Lower leg skin (tissue), 4 donors: ENCODE measurements at places on chromosomes 11 and 22. TPM values are rescaled to one million over a fixed set of nuclear protein-coding genes. Genes with fewer than 3 reads are reported as not detected.

DNA sequence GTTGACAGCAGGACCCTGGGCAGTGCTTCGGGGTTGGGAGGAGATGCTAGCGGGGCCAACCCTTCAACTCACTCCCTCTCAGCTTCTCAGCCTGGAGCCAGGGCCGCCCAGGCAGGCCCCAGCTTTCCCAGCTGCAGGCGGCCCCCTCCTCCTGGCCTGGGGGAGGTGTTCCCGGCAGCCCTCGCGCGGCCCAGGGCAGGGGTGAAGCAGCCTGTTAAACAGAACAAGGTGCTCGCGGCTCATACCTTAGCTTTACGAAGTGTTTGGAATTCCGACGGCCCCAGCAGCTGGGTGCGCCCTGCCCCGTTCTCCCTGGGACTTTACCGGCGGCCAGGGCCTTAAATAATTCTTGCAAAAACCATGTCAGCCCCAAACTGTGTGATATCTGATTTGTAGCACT is 17.2 kb downstream of the MRPL23 start:
- DNase-seq, result no peak

DNA sequence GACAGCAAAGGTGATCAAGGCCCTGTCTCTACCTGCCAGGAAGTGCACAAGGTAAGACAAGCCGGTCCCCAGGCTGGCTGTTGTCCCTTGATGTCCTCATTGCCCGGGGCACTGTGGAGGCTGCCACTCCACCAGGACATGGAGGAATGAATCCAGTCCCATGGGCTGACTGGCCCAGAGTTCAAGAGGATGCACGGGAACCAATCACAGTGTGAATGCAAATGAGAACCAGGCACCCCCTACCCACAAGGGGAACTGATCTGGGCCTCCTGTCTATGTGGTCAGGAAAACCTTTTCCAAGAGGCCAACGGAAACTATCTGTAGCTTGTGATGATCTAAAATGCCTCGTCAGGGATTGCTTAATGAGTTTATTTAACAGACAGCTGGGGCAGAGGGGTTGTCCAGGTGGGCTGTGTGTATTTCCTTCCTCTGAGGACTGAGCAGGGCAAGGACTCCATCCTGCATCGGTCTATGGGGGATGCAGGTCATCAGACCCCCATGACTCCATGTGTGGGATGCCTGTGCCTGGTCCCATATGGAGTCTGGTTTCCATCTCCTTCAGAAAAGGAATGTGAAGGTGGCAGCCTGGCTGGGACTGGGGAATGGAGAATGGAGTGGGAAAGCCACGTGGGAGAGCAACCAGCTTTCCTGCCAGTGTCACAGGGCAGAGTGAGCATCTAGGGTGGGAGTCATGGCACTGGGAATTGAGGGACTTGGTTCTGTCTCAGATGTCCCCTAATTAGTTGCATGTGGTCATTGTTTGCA is 60.5 kb downstream of the CD82 start:
- peak; percentile 11 for DNase-seq

GRCh38 chr11:111635706-111636045 is 33.4 kb downstream of the SIK2 start:
- DNase-seq, result no peak

The LRRC55 gene
- total RNA-seq, result 0.08 TPM

GRCh38 chr11:34250211-34250610 is 107.6 kb downstream of the ABTB2 start:
- no peak for DNase-seq

The BIK gene
- total RNA-seq, result 12.6 TPM

DNA sequence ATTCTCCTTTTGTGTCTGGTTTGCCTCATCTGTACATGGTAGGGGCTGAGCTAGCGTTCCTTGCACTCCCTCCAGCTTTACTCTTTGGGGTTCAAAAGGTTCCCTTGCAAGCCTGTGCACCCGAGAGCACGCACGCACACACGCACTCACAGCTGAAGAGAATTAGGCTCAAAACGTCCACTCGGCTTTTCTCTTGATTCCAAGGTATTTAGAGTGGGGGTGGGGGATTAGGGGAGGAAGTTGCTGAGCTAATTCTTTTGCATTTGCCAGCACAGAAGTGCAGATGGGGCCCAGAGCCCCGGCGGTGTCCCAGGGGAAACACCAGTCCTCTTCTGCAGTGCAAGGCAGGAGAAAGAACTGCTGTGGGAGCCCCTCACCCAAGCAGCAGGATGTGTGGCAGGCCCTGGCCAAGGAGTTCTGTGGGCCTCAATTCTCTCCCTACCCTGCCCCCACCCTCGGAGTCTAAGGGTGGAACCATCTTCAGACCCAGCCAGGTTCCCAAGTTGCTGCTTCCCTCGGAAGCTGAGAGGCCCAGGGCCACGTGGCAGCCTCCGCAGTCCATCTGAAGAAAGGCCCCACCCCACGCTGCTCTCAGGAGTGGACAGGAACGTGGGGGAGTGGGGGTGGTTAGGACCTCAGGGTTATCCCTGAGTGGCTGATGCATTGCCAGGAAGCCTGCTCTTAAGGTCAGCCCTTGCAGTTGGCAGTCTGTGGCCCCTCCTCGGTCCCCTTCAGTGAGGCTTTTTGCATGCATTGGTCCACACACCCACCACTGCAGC is 3.8 kb upstream of the KCNQ1OT1 start:
- no peak for DNase-seq

DNA sequence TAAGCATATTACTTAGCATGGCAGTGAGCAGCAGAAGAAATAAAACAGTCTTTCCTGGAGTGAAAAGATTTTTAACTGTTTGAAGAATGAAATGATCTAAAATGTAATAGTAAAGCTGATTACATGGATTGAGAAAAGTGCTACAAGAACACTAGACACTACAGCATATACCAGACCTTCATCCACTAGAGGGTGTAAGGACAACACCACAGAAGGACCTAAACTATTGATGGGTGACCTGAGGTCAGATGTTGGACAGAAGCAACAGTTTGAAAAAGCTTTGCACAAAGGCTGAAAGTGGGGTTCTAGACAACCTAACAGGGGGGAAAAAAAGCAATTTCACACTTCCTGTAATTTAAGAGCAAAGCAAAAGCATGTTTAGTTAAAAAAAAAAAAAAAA is 97.7 kb downstream of the RBFOX2 start:
- no peak for DNase-seq

GRCh38 chr11:11843211-11843621 is 1.4 kb downstream of the USP47 start:
- DNase-seq, result no peak

GRCh38 chr11:119699227-119699626 is 29.8 kb downstream of the NECTIN1 start:
- DNase-seq, result no peak

- DNase-seq, result no peak
Measured at GRCh38 chr11:119681361-119681910, 47.6 kb downstream of the NECTIN1 start.

The UNC93B1 gene
- 42.6 TPM for total RNA-seq

DNA sequence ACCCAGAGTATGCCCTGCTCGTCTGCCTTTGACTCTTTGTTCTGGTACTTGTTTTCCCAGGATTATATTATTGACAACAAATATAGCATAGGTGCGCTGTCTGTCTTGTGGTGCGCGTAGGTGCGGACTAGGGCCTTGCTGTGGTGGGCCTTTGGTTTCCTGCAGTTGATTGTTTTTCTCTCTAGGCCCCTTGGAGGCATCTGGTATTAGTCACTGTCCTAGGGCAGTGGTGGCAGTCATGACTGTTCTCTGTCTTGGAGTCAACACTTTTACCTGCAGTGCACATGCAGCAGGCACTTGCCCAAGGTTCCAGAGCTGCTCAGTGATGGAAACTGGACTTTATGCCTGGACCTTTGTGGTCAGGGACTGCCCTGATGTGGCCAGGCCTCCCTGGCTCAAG is 18.6 kb downstream of the PPP6R2 start:
- DNase-seq, result no peak

- no peak for DNase-seq
Measured at GRCh38 chr11:6824136-6824823, 21.2 kb upstream of the OR10A5 start.

The ZNF215 gene
- 0.51 TPM for total RNA-seq

DNA sequence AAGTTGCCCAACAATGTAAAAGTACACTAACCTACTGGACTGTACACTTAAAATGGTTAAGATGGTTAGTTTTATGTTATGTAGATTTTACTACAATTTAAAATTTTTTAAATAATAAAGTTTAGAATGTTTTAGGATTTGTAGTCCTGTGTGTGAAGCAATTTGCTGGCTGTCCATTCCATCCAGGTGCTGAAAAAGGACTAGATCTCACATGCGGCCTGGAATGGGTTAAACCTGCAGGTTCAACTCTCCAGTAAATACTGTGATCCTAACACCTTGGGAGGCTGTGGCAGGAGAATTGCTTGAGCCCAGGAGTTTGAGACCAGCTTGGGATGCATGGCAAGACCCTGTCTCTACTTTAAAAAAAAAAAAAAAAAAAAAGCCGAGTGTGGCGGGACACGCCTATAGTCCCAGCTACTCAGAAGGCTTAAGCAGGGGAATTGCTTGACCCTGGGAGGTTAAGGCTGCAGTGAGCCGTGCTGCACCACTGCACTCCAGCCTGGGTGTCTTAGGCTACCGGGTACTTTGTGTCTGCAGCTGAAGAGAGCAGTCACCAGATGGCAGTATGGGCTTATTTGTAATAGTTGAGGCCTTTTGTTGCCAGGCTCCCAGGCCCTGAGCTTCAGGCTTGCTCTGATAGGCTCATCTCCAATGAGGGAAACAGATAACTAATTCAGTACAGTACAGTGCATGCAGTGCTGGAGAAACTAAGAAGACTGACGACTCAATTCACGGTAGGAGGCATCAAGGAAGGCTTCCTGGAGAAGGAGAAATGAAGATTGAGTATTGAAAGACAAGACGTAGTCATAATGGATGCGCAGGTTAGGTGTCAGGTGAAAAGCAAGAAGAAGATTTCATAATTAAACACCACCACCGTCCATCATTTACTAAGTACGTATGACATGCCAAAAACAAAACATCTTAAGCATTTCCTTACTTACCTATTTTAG is 64.7 kb upstream of the ASPHD2 start:
- DNase-seq, result peak; percentile 43
